Vein endothelial cell (primary cell): ENCODE measurements at places on chromosomes 6 and 20. TPM values are rescaled to one million over a fixed set of nuclear protein-coding genes. Genes with fewer than 3 reads are reported as not detected.

MGME1 gene
- 7.5 and 13.9 TPM in 2 replicates for total RNA-seq

SCAND1 gene
- total RNA-seq: 83.8 and 107 TPM in 2 replicates

PRR18 gene
- total RNA-seq: not detected in 2 replicates

PARD6B gene
- 0.57 and 0.65 TPM in 2 replicates for total RNA-seq

PLCB1 gene
- 43.8 and 69.0 TPM in 2 replicates for total RNA-seq

UNC5CL gene
- total RNA-seq: not detected in 2 replicates

TRIM15 gene
- not detected in 2 replicates for total RNA-seq

SLCO4A1 gene
- total RNA-seq: 1.6 and 3.1 TPM in 2 replicates

RBPJL gene
- not detected in 2 replicates for total RNA-seq

C6orf132 gene
- 0.38 and 0.65 TPM in 2 replicates for total RNA-seq

MICB gene
- 17.6 and 24.3 TPM in 2 replicates for total RNA-seq

TBXT gene
- total RNA-seq: not detected in 2 replicates

COL9A3 gene
- total RNA-seq: 0.19 and 0.65 TPM in 2 replicates

OPRL1 gene
- total RNA-seq: 1.3 and 2.9 TPM in 2 replicates

TMEM217 gene
- total RNA-seq: 15.4 and 19.7 TPM in 2 replicates

DEFB132 gene
- total RNA-seq: not detected in 2 replicates

NKX2-2 gene
- total RNA-seq: not detected in 2 replicates

DEFB118 gene
- total RNA-seq: not detected in 2 replicates

FAM217A gene
- total RNA-seq: not detected in 2 replicates

EGFL8 gene
- 0.96 and 3.6 TPM in 2 replicates for total RNA-seq

FGD2 gene
- not detected in 2 replicates for total RNA-seq

ZSCAN23 gene
- total RNA-seq: 0.33 and 1.8 TPM in 2 replicates

FOXA2 gene
- not detected in 2 replicates for total RNA-seq

DLK2 gene
- 0.33 TPM in 1 of 2 replicates, not detected in the other for total RNA-seq

NKX2-4 gene
- not detected in 2 replicates for total RNA-seq

ANKRD6 gene
- 6.9 and 7.5 TPM in 2 replicates for total RNA-seq

PRL gene
- not detected in 2 replicates for total RNA-seq

BMP5 gene
- total RNA-seq: not detected in 2 replicates

OVOL2 gene
- total RNA-seq: not detected in 2 replicates

HLA-DMA gene
- total RNA-seq: 0.48 and 2.0 TPM in 2 replicates

DNAH8 gene
- total RNA-seq: under 0.01 TPM in 2 replicates

OXT gene
- total RNA-seq: not detected in 2 replicates

GTSF1L gene
- not detected in 2 replicates for total RNA-seq

MC3R gene
- total RNA-seq: not detected in 2 replicates

TFAP2C gene
- total RNA-seq: under 0.01 TPM in 1 of 2 replicates, not detected in the other

SRMS gene
- not detected in 2 replicates for total RNA-seq

KCNS1 gene
- total RNA-seq: 0.19 and 0.33 TPM in 2 replicates

MYLK4 gene
- total RNA-seq: 0.65 and 1.1 TPM in 2 replicates

LYRM4 gene
- total RNA-seq: 19.0 and 21.2 TPM in 2 replicates

ABHD16B gene
- not detected in 2 replicates for total RNA-seq

TTPAL gene
- 7.5 and 8.2 TPM in 2 replicates for total RNA-seq

OR12D3 gene
- not detected in 2 replicates for total RNA-seq

RHAG gene
- total RNA-seq: not detected in 2 replicates

TAF4 gene
- total RNA-seq: 6.5 and 8.0 TPM in 2 replicates

LY6G6C gene
- not detected in 2 replicates for total RNA-seq

LY6G5C gene
- total RNA-seq: 1.3 and 2.4 TPM in 2 replicates

KCNQ5 gene
- under 0.01 and 0.10 TPM in 2 replicates for total RNA-seq

RIN2 gene
- total RNA-seq: 111 and 159 TPM in 2 replicates

DHX35 gene
- total RNA-seq: 11.4 and 12.0 TPM in 2 replicates

GABRR2 gene
- 0.33 and 0.67 TPM in 2 replicates for total RNA-seq

SIM1 gene
- total RNA-seq: 0.19 and 0.33 TPM in 2 replicates

TRIM10 gene
- not detected in 2 replicates for total RNA-seq

FAM162B gene
- total RNA-seq: 0.33 TPM in 1 of 2 replicates, not detected in the other

NFS1 gene
- total RNA-seq: 20.0 and 20.9 TPM in 2 replicates

IL17A gene
- total RNA-seq: not detected in 2 replicates

CRISP2 gene
- not detected in 2 replicates for total RNA-seq

MRPL18 gene
- total RNA-seq: 64.5 and 67.9 TPM in 2 replicates

ADGRG6 gene
- total RNA-seq: 48.7 and 63.7 TPM in 2 replicates

TP53TG5 gene
- not detected in 2 replicates for total RNA-seq

DEFB124 gene
- total RNA-seq: not detected in 2 replicates
